ENCODE measurements at places on chromosomes 6 and 20. TPM values are rescaled to one million over a fixed set of nuclear protein-coding genes. Genes with fewer than 3 reads are reported as not detected.
A peak's percentile ranks its signal among the peaks of the same experiment; 100 is the strongest.

Gene PRICKLE4
- 0.29 TPM for total RNA-seq

Gene KCNQ5
- total RNA-seq = 9.8 TPM

Gene MUC22
- total RNA-seq = not detected

- H3K27ac ChIP-seq = peak overlapping the region; percentile 56
- DNase-seq = no peak
- H3K27me3 ChIP-seq = no peaks in the 10 kb centered on the region
Measured at GRCh38 chr20:38825901-38826625, 20.6 kb downstream of the PPP1R16B start.

GRCh38 chr6:36929152-36929551 lies 25.4 kb upstream of the PI16 start:
- H3K27ac ChIP-seq = no peak overlapping the region
- no peak for DNase-seq
- H3K36me3 ChIP-seq = peaks cover 4% of the 10 kb centered on the region

DNA sequence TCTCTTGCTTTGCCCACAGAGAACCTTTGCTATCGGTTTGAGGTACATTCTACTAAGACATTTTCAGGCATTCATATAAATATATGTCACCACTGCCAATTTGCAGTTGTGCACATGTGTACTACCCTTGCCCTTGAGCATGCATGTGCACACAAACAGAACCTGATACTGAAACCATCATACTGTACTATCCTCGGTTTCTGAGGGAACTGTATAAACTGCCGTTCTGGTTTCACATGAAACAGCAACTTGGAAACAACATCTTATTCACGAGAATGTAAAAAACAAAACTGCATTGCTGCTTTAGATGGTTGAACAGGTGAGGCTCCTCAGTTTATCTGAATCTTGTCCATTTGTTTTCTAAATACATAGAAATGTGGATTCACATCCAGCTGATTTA lies 151.2 kb upstream of the TMEM170B start:
- no peaks in the 10 kb centered on the region for H3K27me3 ChIP-seq
- no peak overlapping the region for H3K27ac ChIP-seq
- H3K4me3 ChIP-seq = peak overlapping the region; percentile 64
- peaks cover 29% of the 10 kb centered on the region for H3K4me1 ChIP-seq
- DNase-seq = no peak

- no peaks in the 10 kb centered on the region for H3K36me3 ChIP-seq
- peaks cover 25% of the 10 kb centered on the region for H3K27me3 ChIP-seq
- peaks cover 5% of the 10 kb centered on the region for H3K4me1 ChIP-seq
- no peak for DNase-seq
- H3K27ac ChIP-seq = no peak overlapping the region
Measured at GRCh38 chr20:3168079-3168828, 5.1 kb downstream of the LZTS3 start.

All from activated T-cell treated with anti-CD3 and anti-CD28 coated beads, Interleukin-2, amount 50 U/mL, for 72 hours (primary cell).